ENCODE measurements at places on chromosomes 1 and 21. TPM values are rescaled to one million over a fixed set of nuclear protein-coding genes. Genes with fewer than 3 reads are reported as not detected.

GRCh38 chr1:156080241-156080862 is 1.9 kb downstream of the MEX3A start:
- H3K27me3 ChIP-seq, result no peaks in the 10 kb centered on the region
- H3K4me3 ChIP-seq, result peak overlapping the region; percentile 83
- no peaks in the 10 kb centered on the region for H3K36me3 ChIP-seq
- peak overlapping the region; percentile 33 for H3K27ac ChIP-seq
- DNase-seq, result no peak
- peaks cover 13% of the 10 kb centered on the region for H3K4me1 ChIP-seq

GRCh38 chr1:78171736-78172590 is 126.2 kb downstream of the GIPC2 start:
- H3K4me3 ChIP-seq, result no peak overlapping the region
- no peaks in the 10 kb centered on the region for H3K36me3 ChIP-seq
- DNase-seq, result no peak
- H3K4me1 ChIP-seq, result no peaks in the 10 kb centered on the region

DNA sequence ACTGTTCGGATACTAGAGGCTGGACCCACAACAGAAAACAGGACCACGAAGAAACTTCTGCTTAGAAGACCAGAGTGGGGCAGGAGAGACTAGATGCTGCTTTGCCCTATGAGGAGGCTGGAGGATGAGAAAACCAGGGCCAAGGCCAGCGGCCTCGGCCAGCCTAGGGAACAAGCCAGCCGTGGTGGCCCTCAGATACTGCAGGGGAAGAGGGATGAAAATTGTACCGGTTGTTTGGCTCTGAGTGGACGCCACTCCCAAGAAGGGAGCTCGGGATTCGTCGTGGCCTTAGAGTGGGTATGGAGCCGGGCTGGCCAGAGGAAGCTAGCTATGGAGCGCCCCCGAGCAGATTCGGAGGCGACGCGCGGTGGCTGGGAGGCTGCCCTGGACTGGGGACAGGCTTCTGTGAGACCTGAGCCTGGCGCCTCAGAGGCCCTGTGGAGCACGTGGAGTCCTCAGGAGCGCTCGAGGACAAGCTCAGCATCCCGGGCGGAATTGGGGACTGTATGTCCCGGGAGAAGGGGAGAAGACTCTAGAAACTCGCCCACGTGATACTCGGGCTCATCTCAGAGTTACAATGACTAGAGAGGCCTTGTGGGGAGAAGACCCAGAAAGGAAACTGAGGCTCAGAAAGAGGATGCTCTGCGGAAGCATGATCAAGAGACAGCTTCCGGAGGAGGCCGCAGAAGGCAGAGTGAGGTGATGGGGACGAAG is 2.8 kb downstream of the PRRX1 start:
- no peak for DNase-seq
- H3K27ac ChIP-seq, result no peak overlapping the region
- no peaks in the 10 kb centered on the region for H3K4me1 ChIP-seq
- H3K4me3 ChIP-seq, result no peak overlapping the region
- no peaks in the 10 kb centered on the region for H3K36me3 ChIP-seq
- no peaks in the 10 kb centered on the region for H3K27me3 ChIP-seq

DNA sequence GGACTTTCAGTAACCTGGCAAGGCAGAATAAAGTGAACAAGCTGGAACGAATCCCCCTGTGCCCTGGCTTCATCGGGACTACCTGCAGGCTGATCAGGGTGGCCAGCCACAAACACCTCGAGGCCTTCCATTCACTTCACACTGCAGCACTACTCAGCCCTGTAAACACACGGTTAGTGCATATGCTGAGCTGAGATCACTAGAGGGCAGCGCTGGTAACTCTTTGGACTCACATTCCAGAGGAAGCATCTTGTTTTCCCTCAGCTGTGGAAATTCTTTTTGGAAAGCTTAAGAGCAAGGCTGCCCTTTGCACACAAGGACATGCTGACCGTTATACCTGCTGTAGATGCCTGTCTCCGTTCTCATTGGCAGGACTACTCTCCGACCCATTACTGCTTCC is 32.1 kb downstream of the PCSK9 start:
- H3K36me3 ChIP-seq, result no peaks in the 10 kb centered on the region
- H3K27ac ChIP-seq, result no peak overlapping the region
- H3K4me1 ChIP-seq, result no peaks in the 10 kb centered on the region
- DNase-seq, result peak; percentile 58

DNA sequence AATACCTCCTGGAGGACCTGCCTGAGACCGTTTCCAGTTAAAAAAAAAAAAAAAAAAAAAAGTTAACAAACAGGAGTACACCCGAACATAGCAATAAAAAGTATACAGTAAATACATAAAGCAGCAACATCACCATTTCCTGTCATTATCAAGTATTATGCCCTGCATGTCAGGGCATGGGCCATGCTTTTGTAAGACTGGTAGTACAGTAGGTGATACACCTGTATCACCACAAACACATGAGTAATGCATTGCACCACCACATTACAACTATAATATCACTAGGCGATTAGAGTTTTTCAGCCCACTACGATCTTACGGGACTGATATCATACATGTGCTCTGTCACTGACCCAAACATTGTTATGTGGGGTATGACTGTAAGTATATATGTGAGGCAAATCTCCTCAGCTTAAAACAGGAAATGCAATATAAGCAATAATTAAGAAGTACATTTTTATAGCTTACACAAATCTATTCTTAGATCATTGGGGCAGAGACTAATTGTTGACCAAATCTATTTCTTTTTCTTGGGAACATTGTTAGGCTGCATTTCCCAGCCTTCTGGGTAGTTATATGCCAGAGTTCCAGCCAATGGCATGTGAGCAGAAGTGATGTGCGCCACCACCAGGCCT is 98.1 kb downstream of the PLD5 start:
- no peak overlapping the region for H3K27ac ChIP-seq
- no peak for DNase-seq
- no peaks in the 10 kb centered on the region for H3K36me3 ChIP-seq
- H3K4me1 ChIP-seq, result no peaks in the 10 kb centered on the region
- H3K4me3 ChIP-seq, result no peak overlapping the region

GRCh38 chr1:78080767-78081166 is 35.0 kb downstream of the GIPC2 start:
- DNase-seq, result no peak
- no peaks in the 10 kb centered on the region for H3K4me1 ChIP-seq
- H3K27me3 ChIP-seq, result no peaks in the 10 kb centered on the region
- no peak overlapping the region for H3K4me3 ChIP-seq
- H3K27ac ChIP-seq, result no peak overlapping the region

DNA sequence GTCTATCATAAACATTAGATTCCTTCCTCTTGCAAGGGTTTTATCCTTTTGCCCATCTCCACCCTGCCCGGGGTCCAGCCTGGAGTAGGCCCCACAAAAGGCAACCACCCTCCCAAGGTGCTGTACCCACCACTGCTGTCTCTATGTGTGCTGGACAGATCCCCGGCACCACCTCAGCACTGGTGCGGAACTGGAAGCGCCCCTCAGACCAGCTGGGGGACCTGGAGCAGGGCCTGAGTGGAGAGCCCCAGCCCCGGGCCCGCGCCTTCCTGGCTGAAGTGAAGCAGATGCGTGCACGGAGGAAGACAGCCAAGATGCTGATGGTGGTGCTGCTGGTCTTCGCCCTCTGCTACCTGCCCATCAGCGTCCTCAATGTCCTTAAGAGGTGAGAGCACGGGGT is 5.9 kb downstream of the HCRTR1 start:
- H3K4me3 ChIP-seq, result no peak overlapping the region
- H3K36me3 ChIP-seq, result no peaks in the 10 kb centered on the region
- H3K4me1 ChIP-seq, result no peaks in the 10 kb centered on the region
- DNase-seq, result no peak
- no peak overlapping the region for H3K27ac ChIP-seq
- H3K27me3 ChIP-seq, result no peaks in the 10 kb centered on the region

DNA sequence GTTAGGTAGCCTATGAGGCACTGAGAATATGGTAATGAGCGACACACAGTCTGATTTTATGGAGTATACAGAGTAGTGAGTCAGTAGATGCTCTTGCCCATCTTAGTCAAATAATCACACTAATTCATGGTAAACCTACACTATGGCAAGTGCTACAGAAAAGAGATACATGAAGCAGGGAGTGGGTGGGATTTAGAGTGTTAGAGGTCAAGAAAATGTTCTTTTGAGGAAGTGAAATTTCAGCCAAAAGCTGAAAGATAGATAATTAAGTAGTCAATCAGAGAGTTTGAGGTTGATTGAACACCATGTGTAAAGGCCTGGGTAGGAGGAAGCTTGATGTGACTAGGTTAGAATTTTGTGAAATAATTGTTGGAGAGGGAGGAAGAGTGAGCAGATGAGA is 14.7 kb downstream of the MDM4 start:
- H3K4me3 ChIP-seq, result no peak overlapping the region
- H3K27me3 ChIP-seq, result no peaks in the 10 kb centered on the region

- H3K36me3 ChIP-seq, result no peaks in the 10 kb centered on the region
- no peak overlapping the region for H3K27ac ChIP-seq
- no peaks in the 10 kb centered on the region for H3K27me3 ChIP-seq
- H3K4me3 ChIP-seq, result no peak overlapping the region
- H3K4me1 ChIP-seq, result no peaks in the 10 kb centered on the region
Measured at GRCh38 chr1:226643611-226644540, 95.2 kb downstream of the ITPKB start.

DNA sequence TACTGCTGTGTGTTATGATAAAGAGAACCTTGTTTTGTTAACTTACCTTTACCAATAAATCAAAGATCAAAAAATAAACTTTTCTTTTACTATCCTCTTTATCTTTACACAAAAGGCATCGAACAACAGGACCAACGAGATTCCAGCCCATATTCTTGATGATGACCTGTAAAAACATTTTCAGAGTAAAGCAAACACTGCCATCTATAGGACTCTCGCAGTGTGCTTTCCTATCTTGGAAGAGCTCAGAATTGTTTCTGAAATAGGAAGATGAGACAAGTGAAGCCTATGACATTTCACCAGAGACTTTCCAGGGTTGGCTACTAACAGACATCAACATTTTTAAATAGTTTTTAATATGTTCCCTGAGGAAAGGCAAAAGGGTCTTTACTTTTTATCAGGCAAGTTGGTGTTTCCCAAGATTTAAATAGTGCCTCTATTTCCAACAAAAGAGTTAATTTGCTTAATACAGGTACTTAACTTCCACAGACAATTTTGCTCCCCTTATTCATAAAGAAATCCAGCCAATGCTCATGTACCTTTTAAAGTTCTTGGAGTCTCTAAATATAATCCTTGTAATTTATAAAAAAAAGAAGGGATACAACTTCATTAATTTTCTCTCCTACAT is 7.3 kb downstream of the GLMN start:
- no peak overlapping the region for H3K27ac ChIP-seq
- H3K36me3 ChIP-seq, result no peaks in the 10 kb centered on the region
- H3K4me1 ChIP-seq, result 0 out of 2 replicates have a peak, but pooled peaks cover 5% of the 10 kb centered on the region
- H3K4me3 ChIP-seq, result no peak overlapping the region
- H3K27me3 ChIP-seq, result no peaks in the 10 kb centered on the region

The CFAP74 gene
- total RNA-seq, result not detected

The PRDX6 gene
- total RNA-seq, result 540 TPM

The MPL gene
- total RNA-seq, result not detected

The ZNF683 gene
- not detected for total RNA-seq

The TNFRSF25 gene
- 15.0 TPM for total RNA-seq

The TFF3 gene
- total RNA-seq, result 65.8 TPM

The S100A14 gene
- total RNA-seq, result 624 TPM

The DAB1 gene
- total RNA-seq, result 0.39 TPM

The SYT2 gene
- total RNA-seq, result 0.09 TPM

The CD1D gene
- not detected for total RNA-seq

The RHCE gene
- 0.30 TPM for total RNA-seq

The SLAMF6 gene
- not detected for total RNA-seq
